ENCODE measurements at places on chromosomes 13 and 19.

- no peak for DNase-seq
Observed at GRCh38 chr13:106499113-106499512, 36.3 kb downstream of the EFNB2 start.

GRCh38 chr13:44388427-44389059 is 14.9 kb downstream of the SERP2 start:
- no peak for DNase-seq

- DNase-seq = no peak
Observed at GRCh38 chr13:113084943-113085540, 20.5 kb upstream of the F7 start.

DNA sequence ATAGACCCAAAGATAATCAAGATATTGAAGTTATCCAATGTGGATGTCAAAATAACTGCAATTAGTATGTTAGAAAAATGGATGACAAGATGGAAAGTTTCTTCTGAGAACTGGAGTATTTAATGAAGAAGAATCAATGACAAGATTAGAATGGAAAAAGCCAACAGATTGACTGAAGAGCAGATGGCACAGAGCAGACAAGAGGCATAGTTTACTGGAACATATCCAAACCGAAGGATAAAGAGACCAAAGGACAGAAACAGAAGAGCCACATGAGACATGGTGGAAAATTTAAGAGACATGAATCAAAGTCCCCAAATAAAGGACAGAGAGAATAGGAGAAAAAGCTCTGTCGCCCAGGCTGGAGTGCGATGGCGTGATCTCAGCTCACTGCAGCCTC is 89.6 kb upstream of the RXFP2 start:
- DNase-seq = no peak

DNA sequence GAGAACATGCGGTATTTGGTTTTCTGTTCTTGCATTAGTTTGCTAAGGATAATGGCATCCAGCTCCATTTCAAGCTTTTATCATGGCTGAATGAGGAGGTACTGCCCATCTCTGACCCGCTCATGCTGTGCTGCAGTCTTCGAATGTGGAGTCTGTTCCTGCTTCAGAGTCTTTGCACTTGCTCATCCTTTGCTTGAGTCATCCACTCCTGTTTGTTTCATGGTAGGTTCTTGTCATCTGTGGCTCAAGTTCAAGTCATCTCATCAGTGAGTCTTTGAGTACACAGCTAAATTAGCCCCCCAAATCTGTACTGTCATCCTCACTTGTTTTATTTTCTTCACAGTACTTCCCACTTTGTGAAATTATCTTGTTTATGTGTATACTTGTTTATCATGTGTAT is 5.4 kb downstream of the UCHL3 start:
- DNase-seq = no peak

DNA sequence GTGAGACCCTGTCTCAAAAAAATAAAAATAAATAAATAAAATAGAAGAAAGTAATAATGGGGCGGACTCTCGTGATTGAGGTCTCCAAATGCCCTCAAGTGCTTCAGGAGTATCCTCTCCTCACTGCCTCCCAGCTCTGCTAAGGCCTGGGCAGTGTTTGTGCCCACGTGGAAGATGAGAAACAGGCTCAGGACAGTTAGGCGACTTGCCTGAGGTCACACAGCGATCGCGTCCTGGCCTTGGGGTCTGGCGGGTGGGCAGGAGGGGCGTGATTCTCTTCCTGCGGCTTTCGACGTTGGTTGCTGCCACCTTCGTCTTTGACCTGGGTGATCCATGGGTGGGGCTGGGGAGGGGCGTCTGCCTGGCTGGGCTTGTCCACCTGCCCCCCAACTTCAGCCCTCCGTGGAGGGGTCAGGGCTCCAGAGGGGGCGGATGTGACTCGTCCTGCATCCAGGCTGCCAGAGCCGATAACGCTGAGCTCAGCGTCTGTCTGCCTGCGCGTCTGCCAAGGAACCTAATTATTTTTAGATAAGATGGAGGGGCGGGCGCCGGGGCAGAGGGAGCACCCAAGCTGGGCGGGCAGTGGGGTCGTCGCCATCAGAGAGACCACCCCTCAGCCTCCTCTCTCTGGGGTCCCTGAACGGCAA is 56.9 kb downstream of the NFIC start:
- DNase-seq = no peak

- DNase-seq = no peak
Observed at GRCh38 chr13:48154671-48155070, 59.8 kb upstream of the MED4 start.

GRCh38 chr13:58620176-58620575 is 988.6 kb downstream of the PCDH17 start:
- no peak for DNase-seq

- no peak for DNase-seq
Observed at GRCh38 chr13:100954430-100955305, 280.1 kb upstream of the TMTC4 start.

- no peak for DNase-seq
Observed at GRCh38 chr13:111313911-111314425, 6.5 kb upstream of the TEX29 start.

GRCh38 chr19:36330216-36330615 is 48.8 kb downstream of the ZFP14 start:
- no peak for DNase-seq

- DNase-seq = no peak
Observed at GRCh38 chr19:13152356-13152973, 2.3 kb downstream of the IER2 start.

- DNase-seq = no peak
Observed at GRCh38 chr13:20451397-20451796, 74.3 kb downstream of the CRYL1 start.

- DNase-seq = no peak
Observed at GRCh38 chr13:43227721-43228120, 204.3 kb downstream of the DNAJC15 start.

GRCh38 chr13:109773786-109774185 is 12.6 kb downstream of the IRS2 start:
- no peak for DNase-seq

DNA sequence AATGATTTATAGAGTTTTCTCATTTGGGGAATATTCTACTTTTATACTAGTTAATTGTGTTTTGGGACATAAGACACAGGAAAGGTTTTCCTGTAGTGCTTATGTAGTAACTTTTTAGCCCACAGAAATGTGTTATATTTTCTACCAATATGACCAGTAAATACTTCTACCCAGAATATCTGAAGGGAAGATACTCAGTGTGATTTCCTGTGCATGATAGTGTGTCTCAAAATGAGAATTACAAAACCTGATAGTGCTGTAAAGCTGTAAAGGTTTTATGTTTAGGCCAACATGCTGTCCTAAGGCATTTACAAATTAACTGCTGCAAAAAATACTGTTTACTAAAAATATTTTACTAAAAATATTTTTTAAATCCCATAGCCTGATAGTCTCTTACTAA is 126.8 kb downstream of the RXFP2 start:
- DNase-seq = no peak

- DNase-seq = no peak
Observed at GRCh38 chr13:40492511-40492910, 173.9 kb downstream of the FOXO1 start.

DNA sequence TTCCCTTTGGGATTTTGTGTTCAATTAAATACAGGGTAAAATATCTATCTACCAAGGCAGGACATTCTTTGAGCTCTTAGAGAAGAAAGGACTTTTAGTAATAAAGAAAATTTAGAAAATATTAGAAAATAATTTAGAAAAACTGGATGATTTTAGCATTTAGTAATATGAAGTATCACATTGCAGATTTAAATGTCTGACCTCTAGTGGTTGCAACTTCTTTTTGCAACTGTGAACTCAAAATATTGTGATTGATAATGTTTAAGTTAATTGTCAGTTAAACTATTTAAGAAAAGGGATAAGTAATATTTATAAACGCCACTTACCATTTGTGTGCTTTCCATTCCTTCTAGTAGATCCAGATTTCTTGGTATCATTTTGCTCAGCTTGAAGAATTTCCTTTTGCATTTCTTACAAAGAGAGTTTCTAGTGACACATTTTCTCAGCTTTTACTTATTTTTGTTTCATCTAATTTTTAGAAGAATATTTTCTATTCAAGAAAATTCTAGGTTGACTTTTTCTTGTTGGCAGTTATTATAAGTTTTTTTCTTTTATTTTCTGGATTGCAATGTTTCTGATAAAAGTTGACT is 10.3 kb upstream of the POSTN start:
- no peak for DNase-seq

DNA sequence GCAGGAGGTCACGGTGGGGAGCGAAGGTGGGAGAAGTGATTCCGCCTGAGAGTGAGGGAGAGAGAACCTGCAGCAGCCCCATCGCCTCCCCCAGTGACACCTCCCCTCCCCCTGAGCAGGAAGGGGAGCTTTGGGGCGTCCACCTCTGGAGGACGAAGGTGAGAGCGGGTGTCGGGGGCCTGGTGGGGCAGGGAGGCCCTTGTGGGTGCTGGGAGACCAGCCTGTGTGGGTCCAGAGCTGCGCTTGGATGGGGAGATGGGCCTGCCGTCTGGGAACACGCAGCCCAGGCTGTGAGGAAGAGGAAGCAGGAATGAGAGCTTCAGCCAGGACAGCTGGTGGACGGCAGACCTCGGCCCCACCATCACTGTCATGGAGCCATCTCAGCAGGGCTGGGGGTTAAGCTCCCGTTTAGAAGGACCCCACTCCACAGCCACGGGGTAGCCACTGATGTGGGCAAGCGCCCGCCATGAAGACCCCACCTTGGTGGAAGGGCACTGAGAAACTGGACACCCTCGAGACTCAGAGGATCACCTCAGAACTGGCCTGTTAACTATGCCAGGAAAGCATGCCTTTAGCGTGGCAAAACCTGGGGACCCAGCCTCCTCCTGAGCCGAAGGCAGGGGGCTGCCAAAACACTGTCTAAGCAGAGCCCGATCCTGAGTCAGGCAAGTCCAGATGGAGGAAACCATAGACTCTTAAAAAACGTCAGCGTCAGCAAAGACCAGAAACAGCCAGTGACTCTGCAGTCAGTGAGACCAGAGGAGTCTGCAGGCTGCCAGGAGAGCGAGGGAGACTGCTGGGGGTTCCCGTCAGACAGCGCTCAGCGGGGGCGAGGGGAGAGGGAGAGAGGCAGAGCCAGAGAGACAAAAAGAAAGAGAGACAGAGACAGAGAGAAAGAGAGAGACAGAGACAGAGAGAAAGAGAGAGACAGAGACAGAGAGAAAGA is 6.4 kb upstream of the PROZ start:
- DNase-seq = no peak

DNA sequence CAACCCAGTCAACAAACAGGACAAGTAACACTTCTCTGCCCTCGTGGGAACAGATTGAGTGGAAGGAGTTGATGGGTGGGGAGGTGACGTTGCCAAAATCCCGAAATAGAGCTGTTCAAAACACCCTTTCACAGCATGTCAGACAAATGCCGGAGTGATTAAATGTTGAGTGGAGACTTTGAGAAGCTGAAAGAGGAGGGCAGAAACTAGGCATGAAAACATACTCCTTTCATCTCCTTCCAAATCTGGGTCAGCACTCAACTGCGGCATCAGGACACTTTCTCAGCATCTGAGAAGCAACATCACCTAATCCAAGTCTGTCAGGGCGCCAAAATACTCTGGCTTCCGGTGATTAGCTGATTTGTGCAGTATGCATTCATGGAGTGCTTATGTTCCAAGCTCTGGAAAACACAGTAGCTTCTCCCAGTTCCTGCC is 51.5 kb upstream of the MRI1 start:
- no peak for DNase-seq

- no peak for DNase-seq
Observed at GRCh38 chr13:45750566-45750965, 48.4 kb downstream of the CBY2 start.

GRCh38 chr19:15250640-15250993 is 18.4 kb upstream of the EPHX3 start:
- no peak for DNase-seq

DNA sequence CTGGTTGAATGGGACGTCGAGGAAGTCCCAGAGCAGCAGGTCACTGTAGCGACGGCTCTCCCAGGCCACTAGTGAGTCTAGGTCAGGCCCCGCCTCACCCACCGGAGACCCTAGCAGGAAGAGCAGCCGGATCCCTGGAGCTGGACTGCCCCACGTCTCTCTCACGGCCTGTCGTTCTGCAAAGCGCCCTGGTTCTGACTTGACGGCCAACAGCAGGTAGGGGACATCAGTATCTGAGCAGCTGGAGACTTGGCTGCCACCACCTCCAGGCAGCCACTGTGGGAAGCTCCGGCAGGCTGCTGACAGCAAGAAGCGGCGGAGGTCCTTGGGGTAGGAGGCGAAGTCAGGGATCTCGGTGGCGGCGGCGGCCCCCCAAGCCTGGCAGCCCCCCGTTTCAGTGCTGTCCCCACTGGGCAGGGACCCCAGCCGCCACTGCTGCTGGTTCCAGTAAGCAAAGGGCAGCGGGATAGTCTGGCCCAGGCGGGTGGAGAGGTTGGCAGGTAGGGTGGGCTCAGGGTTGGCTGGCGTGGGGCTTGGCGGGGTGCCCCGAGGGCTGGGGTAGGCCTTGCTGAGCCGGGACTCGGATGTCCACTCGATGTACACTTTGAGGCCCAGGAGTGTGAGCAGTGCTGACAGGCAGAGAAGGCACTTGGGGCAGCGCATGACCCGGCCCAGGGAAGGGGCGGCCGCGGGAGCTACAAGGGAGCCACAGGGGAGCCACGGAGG is 895 bp downstream of the B3GNT8 start:
- DNase-seq = no peak

DNA sequence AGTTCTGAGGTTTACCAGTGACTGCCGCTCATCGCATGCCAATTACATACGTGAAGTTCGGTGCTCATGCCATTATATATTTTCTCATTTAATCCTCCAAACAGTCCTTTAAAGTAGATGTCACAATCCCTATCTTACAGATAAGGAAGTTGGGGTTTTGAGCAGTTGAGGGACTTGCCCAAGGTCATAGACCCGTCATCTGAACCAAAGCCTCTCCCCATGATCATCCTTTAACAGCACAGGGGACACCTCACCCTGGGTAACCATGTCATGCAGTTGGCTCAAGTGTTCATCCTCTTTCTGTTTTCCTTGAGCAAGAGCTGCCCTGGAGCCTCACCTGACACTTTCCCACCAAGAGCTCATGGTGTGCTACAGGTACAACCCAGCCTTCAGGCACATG is 69.1 kb downstream of the HSPH1 start:
- DNase-seq = no peak

DNA sequence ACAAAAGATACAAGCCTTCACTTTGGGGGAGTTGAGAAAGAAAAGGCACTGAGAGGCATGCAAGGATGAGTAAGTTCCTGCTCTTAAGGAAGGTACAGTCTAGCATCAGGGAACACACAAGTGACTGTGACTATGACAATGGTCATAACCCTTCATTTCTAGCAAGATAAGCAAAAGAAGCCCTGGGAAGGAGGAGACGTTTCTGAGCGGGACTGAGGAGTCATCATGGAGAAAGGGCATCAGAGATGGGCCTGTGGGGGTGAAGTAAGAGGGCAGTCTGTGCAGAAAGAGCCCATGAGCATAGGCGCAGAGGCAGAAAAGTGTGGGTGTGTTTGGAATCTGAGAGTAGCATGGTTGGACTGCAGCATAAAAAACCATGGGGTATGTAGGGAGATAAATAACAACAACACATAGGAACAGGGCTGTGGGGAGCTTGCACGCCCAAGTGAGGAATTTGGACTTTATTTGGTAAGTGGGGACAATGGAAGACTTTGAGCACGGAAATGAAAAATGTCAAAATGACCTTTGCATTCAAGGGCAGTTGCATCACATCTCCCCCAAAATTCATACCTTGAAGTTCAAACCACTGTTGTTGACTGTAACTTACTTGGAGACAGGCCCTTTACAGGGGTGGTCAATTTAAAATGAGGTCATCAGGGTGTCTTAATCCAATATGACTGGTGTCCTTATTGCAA is 86.7 kb downstream of the MBNL2 start:
- no peak for DNase-seq

All from stimulated activated CD4-positive, alpha-beta T cell treated with anti-CD3 and anti-CD28 coated beads, Interleukin-15, amount 100 ng/mL, for 1 hour (primary cell).